ENCODE measurements at places on chromosomes 11 and 22. TPM values are rescaled to one million over a fixed set of nuclear protein-coding genes. Genes with fewer than 3 reads are reported as not detected.
A peak's percentile ranks its signal among the peaks of the same experiment; 100 is the strongest.

GRCh38 chr22:23272371-23272770 is 92.1 kb downstream of the BCR start:
- no peak for DNase-seq

DNA sequence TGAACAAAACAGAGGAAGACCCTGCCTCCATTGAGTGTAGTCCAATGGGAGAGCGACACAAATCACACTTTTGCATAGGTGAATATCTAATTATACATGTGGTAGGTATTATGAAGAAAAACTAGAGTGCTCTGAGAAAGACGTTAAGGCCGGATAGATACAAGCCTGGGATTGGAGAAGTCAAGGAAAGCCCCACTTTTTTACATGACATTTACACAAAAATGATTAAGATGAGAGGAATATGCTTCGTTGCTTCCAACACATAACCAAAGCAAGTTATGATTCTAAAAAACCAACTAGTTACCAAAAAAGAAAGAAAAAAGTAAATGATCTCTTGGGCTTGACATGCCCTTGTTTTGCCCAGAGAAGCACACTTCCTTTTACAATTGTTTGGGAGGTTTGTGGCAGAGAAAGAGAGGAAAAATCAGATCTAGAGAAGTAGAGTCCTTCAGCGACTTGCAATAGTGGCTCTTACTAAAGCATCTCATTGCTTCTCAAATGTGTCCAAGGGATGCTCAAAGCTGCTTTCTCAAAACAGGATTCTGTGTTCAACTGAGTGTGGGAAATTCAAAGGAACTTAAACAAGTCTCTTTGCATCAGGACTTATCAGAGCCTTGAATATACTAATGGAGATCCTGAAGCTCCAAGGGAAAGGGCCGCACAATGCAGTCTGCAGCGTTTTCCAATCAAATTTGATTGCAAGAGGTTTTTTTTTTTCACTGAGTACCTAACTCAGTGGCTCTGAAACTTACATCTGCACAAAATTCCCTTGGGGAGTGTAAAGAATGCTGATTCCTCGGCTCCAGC is 38.8 kb downstream of the FLI1 start:
- DNase-seq: peak; percentile 24

The CHEK1 gene
- total RNA-seq: 3.5 TPM

The OR4D5 gene
- total RNA-seq: not detected

DNA sequence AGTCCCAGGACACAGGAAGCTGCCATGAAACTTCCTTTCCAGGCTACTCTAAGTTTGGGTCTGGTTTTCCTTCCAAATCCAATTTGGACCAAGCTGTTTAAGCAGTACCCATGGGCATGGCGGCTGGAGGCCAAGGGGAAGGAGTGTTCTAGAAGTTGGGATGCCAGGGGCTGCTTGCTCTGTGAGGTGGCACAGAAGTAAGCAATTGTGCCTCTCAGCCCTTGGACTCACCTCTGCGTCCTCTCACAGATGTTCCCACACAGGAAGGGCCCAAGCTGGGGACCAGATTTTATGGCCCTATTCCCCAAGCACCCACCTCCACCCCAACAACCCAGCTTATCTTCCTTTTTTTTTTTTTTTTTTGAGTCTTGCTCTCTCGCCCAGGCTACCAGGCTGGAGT is 3.5 kb upstream of the DGAT2 start:
- no peak for DNase-seq

The ZFTA gene
- 13.3 TPM for total RNA-seq

The SAA4 gene
- not detected for total RNA-seq

DNA sequence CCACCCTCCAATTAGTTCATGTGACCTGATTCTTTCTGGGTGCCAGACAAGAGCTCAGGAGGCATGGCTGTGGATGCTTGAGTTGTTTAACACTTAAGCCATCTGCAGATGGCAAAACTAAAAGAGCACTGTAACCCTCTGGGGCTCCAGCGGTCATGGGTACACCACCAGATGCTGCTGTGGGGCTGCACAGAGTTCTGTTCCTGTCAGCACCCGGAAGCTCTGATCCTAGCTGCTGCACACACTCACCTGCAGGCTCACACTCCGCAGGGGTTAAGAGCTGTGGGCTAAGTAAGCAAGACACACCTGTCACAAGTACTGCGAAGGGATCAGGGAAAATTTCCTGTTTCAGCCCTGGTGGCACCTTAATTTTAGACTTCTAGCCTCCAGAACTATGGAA is 307.8 kb downstream of the C11orf87 start:
- DNase-seq: no peak

The RAB36 gene
- total RNA-seq: 3.3 TPM

The SOX6 gene
- total RNA-seq: 0.61 TPM

The TRIM21 gene
- 26.7 TPM for total RNA-seq

The SORL1 gene
- 414 TPM for total RNA-seq

DNA sequence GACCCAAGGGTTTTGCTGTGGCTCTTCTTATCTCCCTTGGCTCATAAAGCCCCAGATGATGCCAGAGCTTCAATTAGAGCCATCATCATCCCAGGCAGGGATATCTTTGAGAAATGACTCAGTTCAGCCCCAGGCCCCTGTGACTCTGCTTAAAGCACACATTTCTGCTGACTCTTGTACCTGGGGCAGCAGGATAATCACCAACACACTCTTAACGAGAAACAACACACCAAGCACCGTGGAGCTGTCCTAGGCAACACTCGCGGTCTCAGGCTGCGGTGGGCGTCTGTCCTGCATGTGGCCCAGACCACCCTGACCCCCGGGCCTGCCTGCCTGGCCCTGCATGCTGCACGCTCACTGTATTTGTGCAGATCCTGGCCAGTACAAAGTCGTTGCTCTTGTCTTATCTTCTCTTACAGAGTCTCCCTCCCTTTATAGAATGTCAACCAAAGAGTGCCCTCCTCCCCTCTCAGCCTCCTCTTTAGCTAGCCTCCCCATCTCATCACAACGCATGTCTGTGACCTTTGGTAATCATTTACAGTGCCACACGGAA is 114.2 kb upstream of the PARVA start:
- DNase-seq: no peak

DNA sequence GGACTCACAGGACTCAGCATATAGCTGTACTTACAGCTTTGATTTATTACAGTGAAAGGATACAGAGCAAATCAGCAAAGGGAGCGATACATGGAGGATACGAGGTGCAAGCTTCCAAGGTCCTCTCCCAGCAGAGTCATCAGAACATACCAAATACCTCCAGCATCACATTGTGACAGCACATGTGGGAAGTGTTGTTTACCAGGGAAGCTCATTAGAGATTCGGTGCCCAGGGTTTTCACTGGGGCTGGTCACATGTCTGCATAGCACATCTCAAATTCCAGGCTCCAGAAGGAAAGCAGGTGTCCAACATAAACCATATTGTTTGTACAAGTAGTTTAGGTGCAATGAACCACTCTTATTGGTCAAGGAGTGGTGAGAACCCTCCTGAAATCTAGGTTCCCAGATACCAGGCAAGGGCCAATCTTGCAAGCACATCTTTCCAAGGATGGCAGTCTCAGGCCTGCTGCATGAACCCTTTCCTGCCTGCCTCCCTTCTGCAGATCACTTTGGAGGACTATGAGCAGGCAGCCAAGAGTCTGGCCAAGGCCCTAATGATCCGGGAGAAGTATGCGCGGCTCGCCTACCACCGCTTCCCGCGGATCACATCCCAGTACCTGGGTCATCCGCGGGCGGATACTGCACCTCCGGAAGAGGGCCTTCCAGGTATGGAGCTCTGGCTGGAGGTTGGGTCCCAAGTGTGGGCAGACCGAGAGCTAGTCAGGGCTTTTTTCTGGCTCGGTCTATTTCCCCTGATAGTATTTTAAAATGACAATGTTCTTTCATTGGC is 26.7 kb downstream of the AMPD3 start:
- DNase-seq: no peak

The MMP10 gene
- total RNA-seq: not detected

DNA sequence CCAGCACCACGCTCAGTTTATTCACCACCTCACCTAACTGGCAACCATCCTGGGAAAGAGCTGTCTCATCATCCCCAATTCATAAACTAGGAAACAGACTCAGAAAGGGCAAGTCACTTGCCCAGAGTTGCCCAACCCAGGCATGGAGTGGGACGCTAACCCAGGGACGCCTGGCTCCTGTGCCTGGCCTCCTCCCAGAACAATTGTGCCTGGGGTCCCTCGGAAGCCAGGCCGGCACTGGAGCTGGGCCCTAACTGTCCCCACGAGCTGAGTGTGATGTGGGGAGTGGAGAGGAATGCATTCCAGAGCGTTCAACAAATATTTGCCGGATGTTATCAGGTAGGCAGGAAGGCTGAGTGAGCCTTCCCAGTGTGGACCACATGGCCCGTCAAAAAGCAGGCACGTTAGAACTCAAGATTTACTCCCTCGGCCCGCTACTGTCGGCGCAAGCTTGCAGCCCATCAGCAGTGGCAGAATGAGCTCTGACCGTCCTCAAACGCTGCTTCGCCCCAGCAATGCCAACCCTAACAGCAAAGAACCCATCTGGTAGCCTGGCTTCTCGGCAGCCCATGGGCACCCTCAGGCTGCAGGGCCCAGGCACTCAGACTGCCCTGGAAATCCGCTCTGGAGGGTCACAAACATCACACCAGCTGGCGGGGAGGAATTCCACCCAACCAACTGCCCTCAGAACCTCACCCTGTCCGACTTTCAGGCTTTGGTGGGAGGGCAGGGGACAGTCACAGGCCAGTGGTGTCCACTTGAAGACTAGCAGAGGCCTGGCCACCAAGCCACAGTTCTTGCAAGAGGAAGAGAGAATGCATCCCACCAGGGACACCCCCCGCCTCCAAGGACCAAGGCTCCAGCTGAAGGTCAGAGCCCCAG is 35.6 kb downstream of the MYH9 start:
- no peak for DNase-seq

The RFPL2 gene
- total RNA-seq: not detected

DNA sequence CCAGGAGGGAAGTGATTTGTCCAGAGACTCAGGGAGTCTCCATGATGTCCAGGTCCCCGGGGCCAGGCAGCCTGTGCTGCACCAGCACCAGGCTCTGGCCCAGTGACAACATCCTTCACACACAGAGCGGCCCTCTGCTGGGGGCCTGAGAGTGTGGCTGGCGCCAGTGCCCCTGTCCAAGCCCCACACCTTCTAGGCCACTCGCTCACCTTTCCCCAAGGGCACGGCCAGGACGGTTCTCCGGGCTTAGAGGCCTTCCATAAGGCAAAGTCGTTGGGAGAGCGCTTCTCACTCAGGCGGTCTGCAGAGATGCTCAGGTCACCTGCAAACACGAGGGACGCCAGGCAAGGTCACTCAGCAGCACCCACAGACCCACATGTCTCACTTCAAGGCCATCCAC is 27.9 kb upstream of the NAP1L4 start:
- DNase-seq: no peak

DNA sequence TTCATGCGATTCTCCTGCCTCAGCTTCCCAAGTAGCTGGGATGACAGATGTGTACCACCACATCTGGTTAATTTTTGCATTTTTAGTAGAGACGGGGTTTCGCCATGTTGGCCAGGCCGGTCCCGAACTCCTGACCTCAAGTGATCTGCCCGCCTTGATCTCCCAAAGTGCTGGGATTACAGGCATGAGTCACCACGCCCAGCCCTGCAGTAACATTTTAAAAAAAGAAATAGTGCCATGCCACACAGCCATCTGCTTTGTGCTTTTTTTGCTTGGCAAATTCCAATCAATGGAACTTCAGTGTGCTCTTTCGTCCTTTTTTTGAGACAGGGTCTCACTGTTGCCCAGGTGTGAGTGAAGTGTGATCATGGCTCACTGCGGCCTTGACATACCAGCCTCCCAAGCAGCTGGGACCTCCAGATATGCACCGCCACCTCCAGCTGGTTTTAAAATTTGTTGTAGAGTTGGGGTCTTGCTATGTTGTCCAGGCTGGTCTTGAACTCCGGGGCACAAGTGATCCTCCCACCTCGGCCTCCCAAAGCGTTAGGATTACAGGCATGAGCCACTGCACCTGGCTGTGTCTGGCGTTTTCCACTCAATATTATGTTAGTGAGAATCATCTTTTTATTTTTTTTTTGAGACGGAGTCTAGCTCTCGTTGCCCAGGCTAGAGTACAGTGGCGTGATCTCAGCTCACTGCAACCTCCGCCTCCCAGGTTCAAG is 1.8 kb upstream of the CHADL start:
- DNase-seq: no peak

The INPPL1 gene
- 205 TPM for total RNA-seq

DNA sequence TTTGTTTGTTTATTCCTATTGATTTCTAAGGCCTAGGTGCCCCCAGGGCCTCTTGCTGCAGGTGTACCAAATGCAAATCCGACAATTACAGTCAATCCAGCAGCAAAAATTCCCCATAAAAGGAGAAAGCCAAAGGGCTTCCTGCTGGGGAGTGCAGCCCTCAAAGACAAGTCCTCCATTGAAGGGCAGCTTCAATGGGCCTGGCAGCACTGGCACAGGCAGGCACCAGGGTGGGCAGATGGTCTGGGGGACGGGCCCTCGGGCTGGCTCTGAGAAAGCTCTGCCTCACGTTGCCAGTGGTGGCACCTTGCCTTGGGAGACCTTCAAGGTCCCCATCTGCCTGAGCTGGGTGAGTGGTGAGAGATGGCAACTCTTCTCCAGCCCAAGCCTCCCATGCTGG is 128.0 kb downstream of the DSCAML1 start:
- no peak for DNase-seq

DNA sequence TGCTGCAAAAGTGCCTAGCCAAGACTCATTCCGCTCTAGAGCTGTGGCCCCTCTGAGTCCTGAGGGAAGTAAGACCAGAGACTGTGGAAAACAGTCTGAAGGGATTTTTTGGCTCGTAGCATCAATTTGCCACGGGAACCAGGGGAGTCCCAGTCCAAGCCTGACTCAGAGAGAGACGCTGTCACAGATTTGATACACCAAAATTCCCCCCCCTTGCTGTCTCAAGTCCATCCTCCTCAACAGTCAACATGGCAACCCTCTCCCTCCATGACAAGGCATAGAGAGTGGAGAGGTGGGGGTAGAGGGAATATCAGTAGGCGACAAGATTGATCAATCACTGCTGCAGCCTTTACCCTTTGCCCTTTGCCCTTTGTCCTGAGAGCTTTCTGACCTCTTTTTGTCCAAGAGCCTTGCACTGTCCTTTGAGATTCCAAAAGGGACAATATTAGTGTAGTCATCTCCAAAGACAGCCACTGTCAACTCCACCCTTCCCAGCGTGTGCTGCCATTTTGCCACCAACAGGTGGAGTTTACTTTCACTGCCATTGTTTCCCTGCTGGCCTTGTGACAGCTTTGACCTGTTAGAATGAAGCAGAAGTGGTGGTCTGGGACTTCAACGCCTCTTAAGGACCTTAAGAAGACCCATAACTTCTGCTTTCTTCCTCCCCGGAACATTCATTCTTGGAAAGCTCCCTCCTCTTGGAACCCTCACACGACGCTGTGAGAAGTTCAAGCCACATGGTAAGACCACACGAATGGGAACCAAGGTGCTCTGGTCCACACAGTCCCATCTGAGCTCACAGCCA is 7.3 kb downstream of the SLC15A3 start:
- peak; percentile 42 for DNase-seq

GRCh38 chr11:95138448-95138847 is 48.8 kb downstream of the ENDOD1 start:
- peak; percentile 38 for DNase-seq

The NAT10 gene
- total RNA-seq: 74.5 TPM

Data from B cell (primary cell).